Endodermal cell (in vitro differentiated cells): ENCODE measurements at places on chromosomes 4 and X. TPM values are rescaled to one million over a fixed set of nuclear protein-coding genes. Genes with fewer than 3 reads are reported as not detected.

GRCh38 chrX:68732906-68733493 lies 85.5 kb downstream of the STARD8 start:
- peak; percentile 90 for DNase-seq

- DNase-seq = no peak
Observed at GRCh38 chr4:114654592-114654991, 56.0 kb downstream of the UGT8 start.

GRCh38 chrX:23317799-23318724 lies 16.6 kb upstream of the PTCHD1 start:
- peak; percentile 88 for DNase-seq

CCKAR gene
- not detected in 2 replicates for total RNA-seq

DNA sequence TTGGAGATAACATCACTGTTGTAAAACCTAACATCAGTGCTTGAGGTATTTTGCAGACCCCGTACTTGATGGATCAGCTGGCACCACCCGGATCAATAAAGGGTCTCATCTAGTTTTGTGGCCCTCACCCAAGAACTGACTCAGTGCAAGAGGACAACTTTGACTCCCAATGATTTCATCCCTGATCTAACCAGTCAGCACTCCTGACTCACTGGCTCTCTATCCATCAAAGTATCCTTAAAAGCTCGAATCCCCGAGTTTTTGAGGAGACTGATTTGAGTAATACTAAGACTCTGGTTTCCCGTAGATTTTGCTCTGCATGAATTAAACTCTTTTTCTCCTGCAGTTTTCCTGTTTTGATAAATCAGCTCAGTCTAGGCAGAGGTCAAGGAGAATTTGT lies 2498.1 kb downstream of the PCDH7 start:
- no peak for DNase-seq

MAGEA12 gene
- total RNA-seq = not detected in 2 replicates

DNA sequence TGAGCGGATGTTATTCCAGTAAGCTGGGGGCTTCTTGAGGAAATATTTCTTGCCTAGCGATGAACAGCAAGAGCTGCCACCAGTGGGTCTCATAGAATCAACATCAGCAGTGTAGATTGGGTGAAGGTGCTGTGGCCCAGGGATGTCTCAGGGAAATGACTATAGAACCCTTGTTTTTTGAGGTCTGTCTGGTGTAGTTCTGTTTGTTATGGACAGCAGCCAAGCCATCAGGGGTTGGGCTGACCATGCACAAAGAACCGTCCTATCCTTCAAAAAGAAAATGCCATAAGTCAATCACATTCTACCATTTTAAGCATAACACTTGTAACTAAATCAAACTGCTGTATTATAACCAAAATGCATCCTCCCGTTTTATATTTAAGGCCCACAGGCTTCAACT lies 17.3 kb upstream of the C1GALT1C1 start:
- DNase-seq = no peak

SLC25A31 gene
- total RNA-seq = not detected in 3 replicates

GRCh38 chrX:154436983-154437752 lies at the start of gene GDI1:
GDI1 (plus strand) TSS chrX:154437154; CDS start chrX:154437255, 101 bp downstream.
- peak; percentile 72 for DNase-seq

- DNase-seq = no peak
Observed at GRCh38 chr4:74638001-74638400, 156.3 kb downstream of the BTC start.
